ENCODE measurements at places on chromosomes 11 and 22.

GRCh38 chr22:30261134-30261533 lies 5.5 kb downstream of the OSM start:
- no peak for DNase-seq

DNA sequence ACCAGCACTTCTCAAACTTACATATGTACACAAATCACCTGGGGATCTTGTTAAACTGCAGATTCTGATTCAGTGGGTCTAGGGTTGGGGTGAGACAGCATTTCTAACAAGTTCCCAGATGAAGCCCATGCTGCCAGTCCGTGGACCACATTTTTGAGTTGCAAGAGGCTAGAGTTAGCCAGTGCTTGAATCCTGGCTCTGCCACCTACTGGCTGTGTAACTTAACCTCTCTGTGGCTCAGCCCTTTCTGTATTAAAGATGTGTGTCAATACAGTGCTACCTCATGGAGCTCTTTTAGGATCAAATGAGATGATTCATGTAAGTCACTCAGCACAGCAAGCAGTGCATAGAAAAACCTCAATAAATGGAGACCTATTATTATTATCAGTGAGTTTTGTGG lies 90.2 kb upstream of the ISX start:
- no peak for DNase-seq

GRCh38 chr11:64848826-64849597 lies 4.6 kb upstream of the CDC42BPG start:
- no peak for DNase-seq

GRCh38 chr22:36493690-36494110 lies 12.3 kb upstream of the TXN2 start:
- DNase-seq = no peak

GRCh38 chr11:21430537-21430936 lies 761.2 kb downstream of the NELL1 start:
- DNase-seq = no peak

DNA sequence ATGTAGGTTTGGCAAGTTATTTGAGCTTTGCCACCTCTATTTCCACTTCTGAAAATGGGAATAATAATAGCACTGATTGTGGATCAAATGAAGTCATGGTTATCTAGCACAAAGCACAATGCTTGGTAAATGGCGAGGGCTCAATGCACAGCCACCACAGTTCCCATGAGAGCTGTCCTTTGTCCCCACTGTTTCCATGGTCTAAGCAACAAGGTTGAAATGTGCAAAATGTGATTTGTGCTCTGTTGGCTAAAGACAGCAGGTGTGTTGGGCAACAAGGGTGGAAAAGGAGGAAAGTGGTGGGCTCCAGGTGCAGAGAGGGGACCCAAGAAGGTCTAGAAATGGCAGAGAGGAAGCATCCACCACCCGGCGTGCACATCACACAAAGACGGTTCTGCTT lies 200.5 kb downstream of the TRIM29 start:
- no peak for DNase-seq

DNA sequence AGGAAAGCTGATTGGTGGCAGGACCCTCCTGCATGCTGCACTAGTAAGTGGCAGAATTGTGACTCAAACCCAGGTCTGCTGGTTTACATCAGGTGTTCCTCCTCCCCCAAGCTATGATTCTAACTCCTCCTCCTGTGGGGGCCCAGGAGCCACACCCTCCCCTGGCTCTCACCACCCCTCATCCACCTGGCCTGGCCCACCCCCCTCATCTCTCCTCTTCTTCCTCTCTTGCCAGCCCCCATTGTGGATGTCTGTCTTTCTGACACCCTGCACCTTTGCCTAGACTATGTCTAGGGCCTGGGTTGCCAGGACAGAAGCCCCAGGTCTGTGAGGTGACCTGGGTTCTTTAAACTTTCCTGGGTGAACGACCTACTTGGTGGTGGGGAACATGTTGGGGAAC lies 59.9 kb downstream of the GRIK4 start:
- DNase-seq = no peak

DNA sequence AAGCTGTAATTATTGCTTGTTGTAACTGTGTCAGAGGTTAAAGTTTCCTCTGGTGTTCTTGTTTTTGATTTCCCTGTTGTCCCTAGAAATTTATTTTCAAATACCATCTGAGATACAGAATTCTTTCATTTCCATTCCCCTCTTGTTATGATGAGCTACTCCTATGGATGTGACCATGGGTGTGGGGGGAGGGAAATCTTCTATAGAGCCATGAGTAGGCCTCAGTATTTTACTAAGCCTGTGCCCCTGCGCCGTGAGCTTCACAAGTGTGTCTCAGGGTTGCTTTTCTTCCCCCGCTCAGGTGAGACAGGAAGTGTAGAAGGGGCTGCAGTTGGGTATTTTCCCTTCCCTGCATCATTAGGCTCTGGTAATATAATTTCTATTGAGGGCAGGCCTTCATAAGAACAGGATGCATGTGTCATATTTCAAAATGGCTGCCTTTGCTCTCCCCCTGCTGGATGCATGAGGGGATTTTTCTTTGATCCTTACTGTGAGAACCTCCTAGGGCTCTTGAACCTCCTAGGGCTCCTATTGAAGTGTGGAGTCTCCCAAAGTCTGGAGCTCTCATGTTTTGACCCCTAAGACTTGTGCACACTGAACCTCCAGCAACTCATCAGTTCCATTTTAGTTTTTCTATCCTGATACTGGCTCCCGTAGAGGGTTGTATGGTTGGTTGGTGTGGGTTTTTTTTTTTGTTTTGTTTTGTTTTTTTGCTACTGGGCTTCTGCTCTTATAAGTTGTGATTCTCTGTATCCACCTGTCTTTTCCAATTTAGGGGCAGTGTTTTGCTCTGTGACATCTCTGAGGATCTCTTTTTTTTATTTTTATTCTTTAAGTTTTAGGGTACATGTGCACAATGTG lies 658.2 kb downstream of the NTM start:
- no peak for DNase-seq

GRCh38 chr11:114088216-114088615 lies 28.7 kb downstream of the ZBTB16 start:
- DNase-seq = no peak

- DNase-seq = no peak
Measured at GRCh38 chr11:66867425-66868040, 10.7 kb downstream of the LRFN4 start.

DNA sequence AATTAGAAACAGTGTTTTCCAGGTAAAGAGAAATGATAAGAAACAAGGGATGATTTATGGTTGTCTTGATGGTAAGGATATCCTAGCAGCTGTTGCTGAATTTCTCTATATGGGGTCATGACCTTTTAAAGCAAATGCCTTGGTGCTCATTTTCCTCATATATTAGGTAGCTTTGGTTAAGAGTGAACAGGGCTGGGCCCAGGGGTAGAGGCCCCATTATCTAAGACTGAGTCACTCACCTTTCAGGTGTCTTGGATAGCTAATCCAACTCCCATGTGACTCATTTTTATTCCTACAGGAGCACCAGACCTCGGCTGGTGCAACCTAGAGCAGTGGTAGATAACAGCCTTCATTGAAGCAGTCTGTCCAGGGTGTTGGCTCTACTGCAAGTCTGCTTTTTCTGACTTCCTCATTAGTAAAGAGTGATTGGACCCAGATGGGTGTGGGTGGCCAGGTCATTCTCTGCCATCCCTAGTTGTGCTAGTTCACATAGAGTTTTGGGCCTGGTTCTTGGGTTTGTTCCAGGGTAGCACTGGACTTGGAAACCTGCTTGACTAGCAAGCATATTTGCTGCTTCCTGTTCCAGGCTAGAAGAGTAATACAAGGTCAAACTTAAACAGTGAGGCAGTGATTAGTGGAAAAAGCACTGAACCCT lies 37.4 kb downstream of the CTNND1 start:
- no peak for DNase-seq

DNA sequence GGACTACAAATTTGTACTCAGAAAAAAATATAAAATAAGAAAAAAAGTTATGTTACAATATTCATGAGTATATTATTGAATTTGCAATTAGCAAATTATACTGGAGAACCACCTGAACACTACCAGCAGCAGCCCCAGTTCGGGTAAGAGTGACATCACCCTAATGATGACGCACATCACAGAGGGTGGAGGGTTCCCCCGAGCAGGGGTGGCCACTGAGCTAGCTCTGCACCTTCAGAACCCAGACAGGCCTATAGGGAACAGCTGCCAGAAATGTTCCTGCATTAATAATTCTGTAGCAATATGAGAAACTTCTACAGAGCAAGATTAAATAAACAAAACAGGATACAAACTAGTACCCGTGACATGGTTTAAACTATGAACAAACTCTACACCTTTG lies 17.5 kb upstream of the ARAP1 start:
- no peak for DNase-seq

DNA sequence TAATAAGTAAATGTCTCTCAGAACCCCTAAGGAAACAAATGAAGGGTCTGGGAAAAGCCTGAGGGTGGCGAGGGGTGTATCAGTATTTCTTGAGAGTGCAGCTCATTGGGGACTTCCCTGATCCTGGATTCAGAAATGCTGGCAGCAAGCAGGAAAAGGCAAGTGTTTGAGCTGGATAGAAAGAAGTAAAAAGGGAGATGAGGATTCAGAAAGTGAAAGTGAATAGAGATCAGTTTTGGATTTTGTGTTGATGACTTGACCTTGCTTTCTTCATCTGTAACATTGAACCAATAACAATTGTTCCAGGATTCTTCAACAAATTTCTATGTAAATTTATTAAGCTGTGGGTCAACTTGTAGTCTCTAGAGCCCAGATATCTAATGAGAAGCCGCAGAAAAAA lies 66.9 kb upstream of the CTSC start:
- no peak for DNase-seq

DNA sequence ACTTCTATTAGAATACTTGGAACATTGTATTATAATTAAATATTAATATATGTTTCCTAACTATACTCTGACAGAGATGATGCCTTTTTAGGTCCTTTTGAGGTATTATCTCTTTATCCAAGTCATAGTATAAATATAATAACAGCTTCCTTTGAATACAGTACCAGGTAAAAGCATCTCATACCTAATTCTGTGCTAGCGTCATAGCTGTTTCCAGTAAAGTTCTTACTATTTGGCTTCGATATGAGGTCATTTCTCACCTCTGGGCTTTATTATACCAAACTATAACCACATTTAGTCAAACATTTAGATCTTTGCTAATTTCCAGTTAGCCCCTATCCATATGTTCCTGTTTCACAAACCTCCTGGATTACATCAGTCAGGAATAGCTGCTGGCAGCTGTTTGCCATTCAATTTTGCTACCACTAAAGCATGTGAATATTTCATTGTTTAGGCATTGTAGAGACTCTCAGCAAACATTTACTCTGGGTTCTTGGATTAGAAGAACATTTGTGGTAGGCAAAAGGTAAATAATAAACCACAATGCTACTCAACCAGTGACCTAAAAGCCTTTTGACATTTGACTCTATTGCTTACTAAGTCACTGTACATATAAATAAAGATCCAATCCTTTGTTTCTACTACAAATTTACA lies 255.1 kb downstream of the TTC28 start:
- no peak for DNase-seq

DNA sequence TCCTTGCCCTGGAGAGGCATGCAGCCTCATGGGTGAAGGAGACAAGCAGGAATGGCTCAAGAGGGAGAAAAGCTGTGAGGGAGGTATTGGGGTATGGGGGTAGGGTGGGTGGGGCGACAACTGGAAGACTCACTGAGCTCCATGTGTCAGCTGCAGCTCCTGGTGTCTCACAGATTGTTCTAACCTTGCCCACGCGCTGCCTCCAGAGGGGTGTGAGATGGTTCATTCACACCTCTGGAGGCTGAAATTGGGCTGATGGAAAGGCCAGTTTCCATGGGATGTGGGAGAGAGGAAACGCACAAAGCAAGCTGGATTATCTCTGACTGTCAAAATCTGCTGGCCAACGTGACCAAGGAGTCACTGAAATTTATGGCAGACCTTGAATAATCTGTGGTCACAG lies 400.4 kb upstream of the NARS2 start:
- DNase-seq = no peak

All from GOT3 (cell line).